Activated naive CD4-positive, alpha-beta T cell treated with anti-CD3 and anti-CD28 coated beads, Interleukin-2, amount 50 U/mL, for 72 hours (primary cell): ENCODE measurements at places on chromosomes 11 and 22. TPM values are rescaled to one million over a fixed set of nuclear protein-coding genes. Genes with fewer than 3 reads are reported as not detected.

The TPST2 gene
- 26.9 TPM for total RNA-seq

GRCh38 chr11:93567401-93567895 is 24.3 kb upstream of the SMCO4 start:
- DNase-seq = no peak

The CALCB gene
- 3.6 TPM for total RNA-seq

DNA sequence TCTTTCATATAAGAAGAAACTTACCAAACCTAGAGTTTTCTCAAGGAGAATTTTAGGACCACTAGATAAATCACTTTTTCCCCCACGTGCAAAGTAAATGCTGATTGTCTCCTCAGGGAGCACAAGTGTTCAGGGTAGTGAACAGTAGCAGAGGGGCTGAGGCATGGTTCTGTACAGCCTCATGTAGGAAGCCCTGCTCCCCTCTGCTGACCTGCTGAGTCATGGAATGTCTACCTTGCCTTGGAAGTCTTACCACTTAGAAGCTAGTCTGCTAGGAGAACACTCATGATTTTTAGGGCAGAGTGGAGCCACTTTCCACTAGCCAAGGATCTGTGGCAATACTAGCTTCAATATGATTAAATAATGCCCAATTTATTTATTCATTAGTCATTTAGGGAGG is 2120.6 kb upstream of the RAG2 start:
- DNase-seq = no peak

The GANAB gene
- total RNA-seq = 187 TPM

The OR4A16 gene
- not detected for total RNA-seq

GRCh38 chr11:33674035-33674814 is 26.4 kb downstream of the C11orf91 start:
- no peak for DNase-seq

The DUSP8 gene
- total RNA-seq = 1.1 TPM

DNA sequence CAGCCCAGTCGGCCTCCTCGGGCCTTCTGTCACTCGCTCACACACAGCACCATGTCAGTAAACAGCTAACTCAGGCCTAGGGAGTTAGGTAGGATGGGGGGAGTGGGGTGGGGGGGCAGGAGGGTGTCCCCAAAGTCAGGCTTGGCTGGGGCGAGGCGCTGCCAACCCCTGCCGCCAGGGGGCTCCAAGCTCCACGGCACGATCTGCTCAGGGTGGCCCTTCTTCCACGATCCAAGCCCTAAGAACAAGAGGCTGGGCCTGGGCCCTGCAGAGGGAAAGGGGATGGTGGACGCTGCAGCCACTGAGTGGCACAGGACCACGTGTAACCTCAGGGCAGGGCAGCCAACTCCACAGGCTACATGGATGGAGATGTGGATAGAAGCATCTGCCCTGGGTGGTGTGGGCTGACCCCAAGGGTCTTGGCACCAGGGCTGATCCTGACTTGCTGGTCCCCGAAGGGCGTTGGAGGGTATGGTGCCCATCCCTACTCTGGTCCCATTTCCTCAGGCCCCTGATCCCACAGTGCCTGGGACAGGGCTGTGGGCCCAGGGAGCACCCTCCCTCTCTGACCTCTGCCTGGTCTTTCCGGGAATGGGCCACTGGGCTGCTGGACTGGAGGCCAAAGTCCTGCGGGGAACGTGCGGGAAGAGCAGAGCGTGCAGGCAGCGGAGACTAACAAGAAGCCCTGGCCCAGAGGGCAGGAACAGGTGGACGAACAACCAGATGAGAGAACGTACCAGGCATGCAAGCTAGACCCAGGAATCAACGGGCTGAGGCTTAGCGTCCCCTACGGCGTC is 29.1 kb upstream of the TXNRD2 start:
- DNase-seq = peak; percentile 90

- DNase-seq = no peak
Observed at GRCh38 chr11:1171985-1172728, 14.4 kb downstream of the MUC5AC start.

- no peak for DNase-seq
Observed at GRCh38 chr11:61037441-61038093, 64.7 kb upstream of the CD5 start.

DNA sequence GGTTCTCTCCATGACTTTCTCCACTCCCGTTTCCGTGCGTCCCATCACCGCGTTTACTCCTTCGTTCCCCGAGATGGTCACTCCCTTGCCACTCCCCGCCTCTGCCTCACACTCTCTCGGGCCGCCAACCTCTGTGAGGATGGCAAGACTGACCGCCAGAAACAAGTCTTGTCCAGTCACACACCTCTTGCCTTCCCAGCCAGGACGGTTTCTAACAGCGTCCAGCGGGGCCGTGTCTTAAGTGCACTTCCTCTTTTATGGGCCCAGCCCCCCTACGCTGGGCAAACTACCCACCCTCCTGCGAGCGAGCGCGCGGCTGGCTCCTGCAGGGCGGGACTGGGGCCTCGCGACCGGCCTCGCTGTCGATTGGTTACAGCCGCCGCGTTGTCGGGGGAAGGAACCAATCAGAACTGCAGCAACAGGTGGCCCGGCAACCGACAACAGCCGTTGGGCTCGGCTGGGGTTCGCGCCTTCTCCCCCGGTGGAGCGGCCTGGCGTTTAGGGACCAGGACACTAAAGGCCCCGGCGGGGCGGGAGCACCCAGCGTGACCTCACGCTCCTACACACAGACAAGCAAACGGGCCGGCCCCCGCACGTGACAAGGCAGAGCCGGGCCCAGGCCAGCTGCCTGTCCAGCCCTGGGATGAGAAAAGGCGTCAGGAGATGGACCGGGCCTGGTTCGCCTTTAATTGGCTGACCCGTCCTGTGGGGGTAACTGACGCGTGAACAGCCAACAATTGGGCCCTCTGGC is 522 bp upstream of the UCP2 start:
- peak; percentile 96 for DNase-seq

The PARVA gene
- total RNA-seq = 0.20 TPM

GRCh38 chr11:91922846-91923245 is 301.8 kb upstream of the FAT3 start:
- no peak for DNase-seq

- DNase-seq = no peak
Observed at GRCh38 chr11:21604564-21604963, 588.3 kb upstream of the ANO5 start.

DNA sequence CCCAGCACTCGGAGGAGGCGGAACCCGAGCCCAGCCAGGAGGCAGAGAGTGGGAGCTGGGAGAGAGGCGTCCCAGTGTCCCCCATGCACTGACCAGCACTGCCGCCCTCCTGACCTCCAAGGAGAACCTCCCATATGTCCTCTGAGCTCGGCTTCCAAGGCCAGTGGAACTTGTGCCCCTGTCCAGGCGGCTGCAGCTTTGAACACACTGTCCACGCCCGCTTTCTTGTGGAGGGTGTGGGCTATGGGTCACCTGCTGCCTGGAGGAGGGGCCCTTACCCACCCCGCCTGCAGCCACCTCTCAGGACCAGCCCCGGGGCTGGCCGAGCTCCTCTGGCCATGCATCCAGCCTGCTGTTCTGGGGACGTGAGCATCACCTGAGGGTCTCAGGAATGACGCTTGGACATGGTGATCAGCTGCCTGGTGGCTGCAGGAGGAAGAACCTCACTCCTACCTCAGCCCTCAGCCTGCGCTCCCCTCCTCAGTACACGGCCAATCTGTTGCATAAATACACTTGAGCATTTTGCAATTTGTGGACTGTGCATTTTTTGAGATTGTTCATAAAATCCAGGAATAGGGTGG is 22.2 kb upstream of the MUC5B start:
- peak; percentile 47 for DNase-seq

- DNase-seq = no peak
Observed at GRCh38 chr22:18077087-18077638, 627 bp upstream of the PEX26 start.

- no peak for DNase-seq
Observed at GRCh38 chr11:65066805-65067291, 8.5 kb upstream of the NAALADL1 start.

The YPEL4 gene
- total RNA-seq = 1.4 TPM

GRCh38 chr11:1598816-1599215 is 722 bp upstream of the KRTAP5-2 start:
- no peak for DNase-seq

The TMEM45B gene
- total RNA-seq = 2.9 TPM

- no peak for DNase-seq
Observed at GRCh38 chr22:45112136-45112879, 51.4 kb upstream of the NUP50 start.

DNA sequence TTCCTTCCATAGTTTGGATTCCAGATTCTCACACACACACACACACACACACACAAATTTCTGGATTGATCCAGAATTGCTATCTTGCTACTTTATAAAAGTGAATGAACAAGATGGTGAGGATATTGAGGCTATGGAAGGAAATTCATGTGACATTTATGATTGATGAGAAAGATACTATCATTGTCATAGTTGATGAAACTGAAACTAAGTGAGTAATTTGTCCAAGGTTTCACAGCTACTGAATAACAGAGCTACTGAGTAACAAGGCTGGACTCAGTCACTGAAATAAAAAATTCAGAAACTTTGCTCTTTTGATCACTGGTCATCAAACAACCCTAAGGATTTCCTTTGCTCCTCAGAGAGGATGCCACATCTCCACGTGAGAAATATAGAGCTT is 16.2 kb downstream of the OR5D16 start:
- DNase-seq = no peak
